Urothelium cell line (cell line): ENCODE measurements at places on chromosomes 7 and 10.

DNA sequence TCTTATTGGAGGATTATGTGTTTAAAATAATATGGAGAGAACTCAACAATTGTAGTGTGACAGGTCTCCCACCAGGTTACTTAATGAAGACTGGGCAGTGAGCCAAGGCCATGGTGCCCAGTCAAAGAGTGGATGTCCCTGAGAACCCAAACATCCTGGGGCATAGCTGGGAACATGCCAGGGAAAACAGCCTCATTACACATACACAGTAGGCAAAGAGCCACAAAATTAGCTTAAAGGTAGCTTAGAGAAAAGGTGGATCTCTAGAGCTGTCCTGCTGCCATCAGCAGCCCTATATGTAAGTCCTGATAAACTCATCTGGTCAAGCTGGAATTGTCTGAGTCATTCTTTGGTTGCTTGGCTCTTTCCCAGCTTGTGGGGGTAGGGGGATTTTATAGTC lies 287.8 kb downstream of the PHF14 start:
- peak; percentile 46 for DNase-seq

DNA sequence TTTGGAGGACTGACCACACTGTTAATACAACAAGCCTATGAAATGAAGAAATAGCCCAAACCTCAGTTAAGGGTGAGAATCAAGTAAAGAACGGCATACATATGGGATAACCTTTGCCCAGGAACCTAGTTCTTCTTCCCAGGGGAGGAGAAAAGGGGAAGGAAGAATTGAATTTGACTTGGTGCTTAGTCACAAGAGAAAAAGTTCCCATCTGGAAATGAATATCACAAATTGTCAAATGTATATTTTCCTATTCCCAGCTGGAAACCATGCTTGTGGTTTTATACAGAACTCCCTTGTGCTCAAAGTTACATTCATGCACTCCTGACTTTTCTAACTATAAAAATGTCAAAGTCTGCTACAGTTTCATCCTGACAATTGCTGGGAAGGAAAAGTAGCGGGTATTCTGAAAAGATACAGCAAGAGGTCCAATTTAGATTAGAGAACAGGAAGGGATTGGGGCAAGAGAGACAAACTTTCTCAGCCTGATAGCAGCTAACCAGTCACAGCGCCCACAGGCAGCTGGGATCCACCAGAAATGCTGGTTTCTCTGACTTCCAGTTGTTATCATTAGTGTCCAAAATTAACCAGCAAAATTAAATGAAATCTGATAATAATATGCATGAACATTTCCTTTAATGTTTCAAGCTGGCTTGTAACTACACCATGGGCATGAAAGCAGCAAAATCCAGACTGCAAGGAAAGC lies 18.6 kb upstream of the GSAP start:
- DNase-seq, result no peak

GRCh38 chr10:57884965-57885617 lies 382.6 kb downstream of the IPMK start:
- DNase-seq, result no peak

- DNase-seq, result no peak
Measured at GRCh38 chr7:66626331-66626934, 2.2 kb upstream of the KCTD7 start.

DNA sequence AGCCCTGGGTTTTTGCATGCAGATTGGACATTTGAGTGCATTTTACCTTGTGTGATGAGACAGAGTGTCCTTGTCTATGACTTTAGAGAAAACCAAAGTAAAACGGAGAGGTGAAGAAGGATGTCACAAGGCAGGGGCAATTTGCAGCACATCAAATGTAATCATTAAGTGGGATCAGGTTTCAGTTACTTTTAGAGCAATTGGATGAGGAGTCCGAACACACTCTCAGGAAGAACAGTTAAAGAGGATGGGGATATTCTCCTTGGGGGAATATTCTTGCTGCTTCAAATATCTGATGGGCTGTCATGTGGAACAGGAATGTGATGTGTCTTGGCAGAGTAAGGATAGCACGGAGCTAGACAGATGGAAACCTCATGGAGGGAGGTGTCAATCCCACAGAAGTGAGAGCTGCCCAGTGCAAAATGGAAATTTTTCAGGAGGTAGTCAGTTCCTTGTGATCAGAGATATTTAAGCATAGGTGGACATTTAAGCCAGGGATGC lies 757 bp downstream of the RAB19 start:
- no peak for DNase-seq

DNA sequence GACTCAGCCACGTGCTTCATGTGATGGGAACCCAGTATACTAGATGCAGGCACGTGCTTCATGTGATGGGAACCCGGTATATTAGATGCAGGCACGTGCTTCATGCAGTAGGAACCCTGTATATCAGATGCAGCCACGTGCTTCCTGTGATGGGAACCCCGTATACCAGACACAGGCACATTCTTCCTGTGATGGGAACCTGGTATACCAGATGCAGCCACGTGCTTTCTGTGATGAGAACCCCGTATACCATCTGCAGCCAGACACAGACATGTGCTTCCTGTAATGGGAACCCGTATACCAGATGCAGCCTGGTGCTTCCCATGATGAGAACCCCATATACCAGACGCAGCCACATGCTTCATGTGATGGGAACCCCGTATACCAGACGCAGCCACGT lies 44.0 kb downstream of the MGMT start:
- DNase-seq, result no peak

DNA sequence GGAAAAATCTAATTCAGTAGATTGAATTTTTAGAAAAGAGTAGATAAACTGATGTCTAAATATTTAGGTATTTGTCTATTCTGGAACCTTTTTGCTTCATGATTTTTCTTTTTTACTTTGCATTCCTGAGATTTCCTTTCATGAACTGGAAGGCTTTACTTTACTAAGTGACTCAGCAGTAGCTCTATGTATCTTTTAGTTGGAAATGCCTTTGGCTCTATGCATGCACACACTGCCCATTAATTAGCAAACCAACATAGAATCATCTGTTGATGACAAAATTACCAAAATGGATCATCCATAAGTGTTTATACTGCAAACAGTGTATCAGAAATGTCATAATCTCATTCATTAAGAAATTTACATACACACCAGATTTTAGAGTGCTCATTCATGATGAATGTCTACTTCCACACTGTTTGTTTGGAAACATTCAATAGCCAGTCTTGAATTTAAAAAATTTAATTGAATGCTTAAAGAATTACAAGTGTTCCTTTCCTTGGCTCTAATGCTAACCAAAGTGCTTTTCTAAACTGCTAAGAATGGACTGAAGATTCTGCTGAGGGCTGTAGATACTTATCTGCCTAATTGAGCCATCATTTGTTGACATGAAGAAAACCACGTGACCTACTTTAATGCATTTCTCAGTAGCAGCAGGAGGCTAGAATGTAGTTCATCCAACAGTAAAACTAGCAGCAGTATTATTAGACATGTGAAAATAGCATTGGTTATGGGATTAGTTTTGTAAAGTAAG lies 282.0 kb downstream of the ADK start:
- no peak for DNase-seq

DNA sequence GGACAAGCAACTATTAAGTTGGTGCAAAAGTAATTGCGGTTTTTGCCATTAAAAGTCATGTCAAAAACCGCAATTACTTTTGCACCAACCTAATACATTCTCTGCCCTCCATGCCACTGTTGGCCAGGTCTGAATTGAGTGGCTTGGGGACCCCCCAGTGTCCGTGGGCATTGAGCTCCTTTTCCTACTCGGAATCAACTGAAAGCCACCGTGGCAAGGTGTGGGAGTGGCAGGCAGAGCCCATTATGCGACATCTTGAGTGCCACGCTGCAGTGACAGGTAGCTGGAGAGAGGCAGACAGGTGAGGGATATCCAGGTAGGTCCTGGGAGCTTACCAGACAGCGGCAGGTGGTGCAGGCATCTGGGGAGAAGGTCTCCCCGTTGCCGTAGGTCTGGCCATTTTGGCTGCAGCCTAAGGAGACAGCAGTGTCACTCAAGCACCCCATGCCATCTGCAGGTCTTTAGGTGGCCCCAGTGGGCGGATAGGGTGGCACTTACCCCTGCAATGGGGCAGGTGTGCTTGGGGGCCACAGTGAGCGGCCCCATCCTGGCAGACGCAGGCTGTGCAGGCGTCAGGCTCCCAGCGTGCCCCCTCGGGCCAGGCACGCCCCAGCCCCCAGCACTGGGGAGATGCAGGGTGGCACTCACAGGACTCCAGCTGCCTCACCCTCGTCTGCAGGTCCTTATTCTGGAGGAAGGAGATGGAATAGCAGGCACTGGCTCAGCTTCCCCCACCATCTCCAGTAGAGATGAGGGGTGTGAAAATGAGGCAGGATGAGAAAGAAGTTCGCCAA lies 3.5 kb downstream of the KCP start:
- no peak for DNase-seq

GRCh38 chr10:51342381-51342780 lies 268.1 kb downstream of the PRKG1 start:
- DNase-seq, result no peak

GRCh38 chr10:16776896-16777295 lies 40.3 kb downstream of the RSU1 start:
- DNase-seq, result no peak

GRCh38 chr7:131021902-131022301 lies 287.9 kb upstream of the KLF14 start:
- DNase-seq, result no peak

- no peak for DNase-seq
Measured at GRCh38 chr10:18486438-18486837, 164.9 kb downstream of the NSUN6 start.

DNA sequence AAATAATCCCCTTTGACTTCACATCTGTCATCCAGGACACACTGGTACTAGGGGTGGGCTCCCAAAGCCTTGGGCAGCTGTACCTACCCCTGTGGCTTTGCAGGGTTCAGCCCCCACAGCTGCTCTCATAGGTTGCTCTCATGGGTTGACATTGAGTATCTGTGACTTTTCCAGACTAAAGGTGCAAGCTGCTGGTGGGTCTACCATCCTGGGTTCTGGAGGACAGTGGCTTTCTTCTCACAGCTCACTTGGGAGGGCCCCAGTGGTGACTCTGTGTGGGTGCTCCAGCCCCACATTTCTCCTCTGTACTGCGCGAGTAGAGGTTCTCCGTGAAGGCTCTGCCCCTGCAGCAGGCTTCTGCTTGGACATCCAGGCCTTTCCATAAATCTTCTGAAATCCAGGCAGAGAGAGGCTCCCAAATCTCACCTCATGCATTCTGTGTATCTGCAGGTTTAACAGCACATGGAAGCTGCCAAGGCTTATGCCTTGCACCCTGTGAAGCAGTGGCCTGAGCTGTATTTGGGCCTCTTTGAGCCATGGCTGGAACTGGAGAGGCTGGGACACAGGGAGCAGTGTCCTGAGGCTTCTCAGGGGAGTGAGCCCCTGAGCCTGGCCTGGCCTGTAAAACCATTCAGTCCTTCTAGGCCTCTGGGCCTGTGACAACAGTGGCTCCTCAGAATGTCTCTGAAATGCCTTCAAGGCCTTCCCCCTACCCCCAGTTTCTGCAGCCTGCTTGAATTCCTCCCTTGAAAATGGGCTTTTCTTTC lies 52.2 kb downstream of the TRIM24 start:
- DNase-seq, result no peak

DNA sequence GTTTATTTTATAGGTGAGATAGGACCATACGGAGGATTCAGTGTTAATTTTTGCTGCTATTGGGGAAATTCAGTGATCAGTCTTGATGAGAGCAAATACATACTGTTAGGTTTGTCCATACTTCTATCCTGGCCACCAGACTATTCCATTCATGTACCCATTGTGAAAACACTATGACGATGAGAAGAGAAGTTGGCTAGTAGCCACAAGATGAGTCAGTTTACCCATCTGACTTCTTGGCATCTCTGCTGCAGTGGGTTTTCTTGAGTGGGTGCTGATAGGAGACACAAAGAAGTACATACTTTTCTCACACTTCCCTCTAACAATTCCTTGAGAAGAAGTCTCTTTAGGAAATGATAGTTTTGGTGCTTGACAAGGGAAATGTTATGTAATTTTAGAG lies 133.1 kb downstream of the TFPI2 start:
- DNase-seq, result peak; percentile 12

GRCh38 chr10:84704101-84704500 lies 375.7 kb downstream of the CCSER2 start:
- no peak for DNase-seq

DNA sequence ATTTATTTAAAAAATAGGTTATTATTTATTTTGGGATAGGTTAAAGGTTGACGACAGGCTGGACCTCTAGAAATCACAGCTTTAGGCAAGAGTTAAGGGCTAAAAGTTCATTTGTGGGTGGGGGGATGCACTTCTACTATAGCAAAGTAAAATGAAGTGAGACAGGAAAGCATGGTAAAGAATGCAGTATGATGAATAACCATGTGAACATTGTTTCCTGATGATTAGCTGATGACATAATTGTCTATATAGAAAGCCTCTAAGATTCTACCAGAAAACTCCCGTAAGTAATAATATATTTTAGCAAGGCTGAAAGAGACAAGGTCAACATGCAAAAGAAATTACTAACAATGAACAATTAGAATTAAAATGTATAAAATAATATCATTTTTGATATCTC lies 25.7 kb upstream of the PRSS37 start:
- DNase-seq, result no peak

DNA sequence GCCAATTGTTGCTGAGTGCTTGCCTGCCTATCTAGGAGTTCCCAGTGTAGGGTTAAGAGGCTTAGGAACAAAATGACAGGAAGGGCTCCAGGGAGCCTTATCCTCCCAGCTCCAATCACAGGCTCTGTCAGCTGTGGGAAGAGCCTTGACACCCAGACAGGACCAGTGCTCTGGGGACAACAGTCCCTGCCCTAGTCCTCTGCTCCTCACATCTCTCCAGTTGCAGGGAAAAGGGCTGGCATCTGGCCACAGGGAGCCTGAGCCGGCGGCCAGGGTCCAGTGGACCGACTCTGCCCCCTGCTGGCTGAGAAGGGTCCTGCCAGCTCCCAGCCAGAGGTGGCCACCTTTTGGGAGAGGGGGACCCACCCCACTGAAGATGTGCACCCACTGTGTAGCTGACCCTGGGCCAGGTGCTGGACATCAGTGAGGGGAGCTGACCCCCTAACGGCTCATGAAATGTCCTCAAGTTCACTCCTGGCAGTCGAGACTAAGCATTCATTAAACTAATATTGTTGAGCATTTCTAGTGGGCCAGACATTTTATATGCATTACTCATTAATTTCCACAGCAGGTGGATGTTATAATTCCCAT lies 17.6 kb downstream of the DNAJB12 start:
- DNase-seq, result peak; percentile 78

DNA sequence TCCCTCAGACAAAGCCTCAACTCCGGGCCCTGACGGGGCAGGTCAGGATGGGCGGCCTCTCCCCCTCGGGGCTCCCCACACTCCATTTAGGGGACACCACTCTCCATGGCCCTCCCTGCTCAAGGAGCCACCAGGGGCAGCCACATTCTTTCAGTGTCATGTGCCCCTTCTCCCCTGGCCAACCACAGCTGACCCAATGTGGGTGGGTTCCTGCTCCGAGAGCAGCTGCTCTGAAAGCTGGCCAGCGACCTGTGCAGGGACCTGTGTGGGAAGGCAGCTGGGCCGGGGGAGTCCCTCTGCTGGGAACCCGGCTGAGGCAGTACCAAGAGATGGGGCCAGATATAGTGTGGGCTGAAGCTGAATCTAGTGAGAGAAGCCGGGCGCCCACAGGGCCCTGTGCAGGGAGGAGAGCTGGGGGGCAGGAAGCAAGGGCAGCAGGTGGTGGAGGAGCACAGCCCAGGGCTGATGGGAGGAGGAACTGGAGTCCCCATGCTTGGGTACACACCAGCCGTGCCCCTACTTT lies 40.6 kb upstream of the NPFFR1 start:
- DNase-seq, result no peak

GRCh38 chr7:48105045-48105444 lies 16.0 kb downstream of the UPP1 start:
- DNase-seq, result no peak
